HFFc6 (cell line): ENCODE measurements at places on chromosomes 6 and 20. TPM values are rescaled to one million over a fixed set of nuclear protein-coding genes. Genes with fewer than 3 reads are reported as not detected.

- peak overlapping the region; percentile 91 for H3K27ac ChIP-seq
- DNase-seq = peak; percentile 0
- H3K27me3 ChIP-seq = no peaks in the 10 kb centered on the region; the same call in 1 of the 2 replicates
- H3K4me1 ChIP-seq = peaks cover 31% of the 10 kb centered on the region
- H3K36me3 ChIP-seq = no peaks in the 10 kb centered on the region
Measured at GRCh38 chr20:52031206-52031562, 160.4 kb downstream of the ZFP64 start.

GRCh38 chr20:6767126-6767535 lies 355 bp upstream of the BMP2 start:
- H3K4me3 ChIP-seq = peak overlapping the region; percentile 77
- DNase-seq = no peak
- no peaks in the 10 kb centered on the region for H3K4me1 ChIP-seq
- H3K36me3 ChIP-seq = no peaks in the 10 kb centered on the region
- H3K27ac ChIP-seq = no peak overlapping the region

DNA sequence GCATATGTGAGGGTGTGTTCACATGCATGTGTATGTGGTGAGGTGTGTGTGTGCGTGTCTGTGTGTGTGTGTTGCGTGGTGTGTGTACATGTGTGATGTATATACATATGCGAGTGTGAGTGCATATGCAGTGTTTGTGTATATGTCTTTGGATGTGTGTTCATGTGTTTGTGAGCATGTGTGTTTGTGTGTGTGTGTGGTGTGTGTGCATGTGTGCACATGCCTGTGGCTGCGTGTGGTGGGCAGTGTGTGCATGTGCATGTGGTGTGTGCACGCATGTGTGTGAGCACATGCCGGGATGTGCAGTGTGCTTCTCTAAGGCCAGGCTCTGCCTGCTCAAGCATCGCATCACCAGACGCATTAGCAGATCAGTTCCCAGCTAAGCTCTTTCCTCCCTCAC lies 5.7 kb downstream of the THBS2 start:
- DNase-seq = no peak
- no peak overlapping the region for H3K27ac ChIP-seq
- peaks cover 10% of the 10 kb centered on the region for H3K27me3 ChIP-seq
- no peak overlapping the region; the same call in 1 of the 2 replicates for H3K4me3 ChIP-seq
- peaks cover 74% of the 10 kb centered on the region for H3K36me3 ChIP-seq
- H3K4me1 ChIP-seq = peaks cover 35% of the 10 kb centered on the region

GRCh38 chr6:117441824-117442264 lies 16.1 kb upstream of the ROS1 start:
- peak overlapping the region; percentile 86 for H3K27ac ChIP-seq
- peaks cover 68% of the 10 kb centered on the region for H3K4me1 ChIP-seq
- no peak for DNase-seq
- H3K36me3 ChIP-seq = peaks cover 21% of the 10 kb centered on the region

DNA sequence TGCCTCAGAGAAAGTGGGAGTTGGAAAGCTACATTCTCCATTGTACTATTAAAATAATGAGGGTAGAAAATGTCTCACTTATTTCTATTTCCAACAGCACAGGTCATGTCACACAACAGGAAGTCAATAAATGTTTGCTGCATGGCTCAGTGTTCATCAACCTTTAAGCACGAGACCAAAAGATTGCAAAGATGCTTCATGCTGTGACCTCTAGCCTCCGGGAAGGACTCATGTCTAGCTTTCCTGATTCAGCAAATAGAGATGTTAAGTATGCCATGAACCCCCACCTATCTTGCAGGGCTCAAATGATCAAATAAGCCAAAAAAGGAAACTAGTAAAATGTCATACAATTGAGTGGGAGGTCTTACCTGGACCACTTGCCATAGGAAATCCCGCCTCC lies 57.4 kb downstream of the NCOA6 start:
- no peaks in the 10 kb centered on the region for H3K27me3 ChIP-seq
- H3K36me3 ChIP-seq = peaks cover 13% of the 10 kb centered on the region
- DNase-seq = peak; percentile 89
- peak overlapping the region; percentile 74 for H3K4me3 ChIP-seq

OR2B6 gene
- total RNA-seq = not detected in 3 replicates

- no peak overlapping the region for H3K4me3 ChIP-seq
- no peak overlapping the region for H3K27ac ChIP-seq
- no peaks in the 10 kb centered on the region for H3K4me1 ChIP-seq
Measured at GRCh38 chr6:137471497-137471896, 22.7 kb downstream of the OLIG3 start.

- DNase-seq = no peak
- no peaks in the 10 kb centered on the region; the same call in none of the 2 replicates for H3K36me3 ChIP-seq
- peaks cover 15% of the 10 kb centered on the region for H3K4me1 ChIP-seq
- H3K27ac ChIP-seq = no peak overlapping the region
Measured at GRCh38 chr6:20640181-20640580, 105.9 kb downstream of the CDKAL1 start.

LRRC73 gene
- 1.2 to 1.3 TPM (median 1.2 TPM) in 3 replicates for total RNA-seq

MOG gene
- not detected in 3 replicates for total RNA-seq

DNA sequence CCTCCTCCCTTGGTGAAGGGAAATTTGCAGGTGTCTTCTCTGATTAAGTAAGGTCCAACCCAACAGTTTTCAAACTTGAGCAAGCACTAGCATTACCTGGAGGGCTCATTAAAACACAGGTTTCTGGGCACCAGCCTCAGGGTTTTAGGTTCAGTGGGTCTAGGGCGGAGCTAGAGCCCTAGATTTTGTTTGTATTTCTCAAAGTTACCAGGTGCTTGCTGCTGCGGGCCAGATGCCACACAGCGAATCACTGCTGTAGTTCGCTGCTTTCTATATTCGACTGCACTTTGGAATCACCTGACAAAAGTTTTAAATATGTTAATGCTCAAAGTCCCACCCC lies 869 bp downstream of the COL21A1 start:
- H3K4me1 ChIP-seq = no peaks in the 10 kb centered on the region
- peaks cover 6% of the 10 kb centered on the region; the same call in 1 of the 2 replicates for H3K27me3 ChIP-seq
- H3K36me3 ChIP-seq = no peaks in the 10 kb centered on the region
- no peak overlapping the region for H3K4me3 ChIP-seq

DNA sequence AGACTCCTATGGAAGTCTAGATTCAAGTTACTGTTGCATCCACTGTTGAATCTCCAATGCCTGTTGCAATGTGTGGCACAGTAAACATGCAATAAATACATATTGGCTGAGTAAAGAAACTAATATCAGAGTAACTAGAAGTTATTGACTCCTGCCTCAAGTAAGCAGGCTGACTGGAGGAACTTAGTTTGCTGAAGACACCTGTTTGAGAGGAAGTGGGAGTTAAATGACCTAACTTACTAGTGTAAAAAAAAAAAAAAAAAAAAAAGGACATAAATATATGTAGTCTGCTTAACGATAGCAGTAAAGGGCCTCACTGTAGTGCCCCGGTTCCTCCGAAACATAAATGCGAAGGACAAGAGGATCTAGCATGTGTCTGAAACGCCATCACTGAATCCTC lies 249.8 kb upstream of the PRDM1 start:
- no peak overlapping the region for H3K4me3 ChIP-seq
- no peaks in the 10 kb centered on the region for H3K36me3 ChIP-seq
- H3K4me1 ChIP-seq = peaks cover 15% of the 10 kb centered on the region
- H3K27me3 ChIP-seq = no peaks in the 10 kb centered on the region

DNA sequence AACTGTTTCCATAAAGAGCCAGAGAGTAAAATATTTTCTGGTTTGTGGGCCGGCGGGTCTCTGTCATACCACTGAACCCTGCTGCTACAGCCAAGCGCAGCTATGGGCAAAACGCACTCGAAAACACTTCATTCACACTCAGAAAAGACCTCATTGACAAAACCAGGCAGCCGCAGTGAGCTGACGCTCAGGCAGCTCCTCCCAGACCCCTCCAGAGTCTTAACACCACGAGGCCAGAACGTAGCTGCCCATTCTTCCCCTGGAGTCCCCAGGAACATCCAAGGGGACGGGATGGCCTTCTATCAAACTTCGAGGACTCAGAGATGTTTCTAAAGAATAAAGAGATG lies 35.6 kb upstream of the ZBP1 start:
- H3K27me3 ChIP-seq = no peaks in the 10 kb centered on the region; the same call in 1 of the 2 replicates
- H3K27ac ChIP-seq = no peak overlapping the region
- no peaks in the 10 kb centered on the region for H3K4me1 ChIP-seq
- no peaks in the 10 kb centered on the region for H3K36me3 ChIP-seq
- H3K4me3 ChIP-seq = no peak overlapping the region
- DNase-seq = no peak

GRCh38 chr6:6980999-6981597 lies 126.7 kb upstream of the RREB1 start:
- no peak overlapping the region for H3K27ac ChIP-seq
- no peak for DNase-seq
- H3K4me1 ChIP-seq = no peaks in the 10 kb centered on the region
- H3K4me3 ChIP-seq = no peak overlapping the region
- peaks cover 5% of the 10 kb centered on the region; the same call in 1 of the 2 replicates for H3K27me3 ChIP-seq

SUMO4 gene
- total RNA-seq = 0.34 and 0.39 TPM in 2 replicates

PRSS16 gene
- not detected in 3 replicates for total RNA-seq

PPIL6 gene
- 0.53 to 0.66 TPM (median 0.61 TPM) in 3 replicates for total RNA-seq

GRCh38 chr6:117546674-117547073 lies 55.6 kb downstream of the GOPC start:
- no peak overlapping the region for H3K27ac ChIP-seq
- peaks cover 56% of the 10 kb centered on the region for H3K36me3 ChIP-seq
- peaks cover 1% of the 10 kb centered on the region for H3K27me3 ChIP-seq
- peaks cover 55% of the 10 kb centered on the region for H3K4me1 ChIP-seq
- no peak overlapping the region for H3K4me3 ChIP-seq

GRCh38 chr20:35385733-35386132 lies 26.0 kb downstream of the UQCC1 start:
- peaks cover 30% of the 10 kb centered on the region for H3K4me1 ChIP-seq
- H3K27ac ChIP-seq = no peak overlapping the region
- H3K36me3 ChIP-seq = peaks cover 7% of the 10 kb centered on the region
- H3K27me3 ChIP-seq = no peaks in the 10 kb centered on the region
- no peak overlapping the region for H3K4me3 ChIP-seq

GRCh38 chr6:45420083-45420908 lies 42.6 kb upstream of the SUPT3H start:
- peaks cover 2% of the 10 kb centered on the region; the same call in 1 of the 2 replicates for H3K27me3 ChIP-seq
- H3K36me3 ChIP-seq = peaks cover 7% of the 10 kb centered on the region; the same call in 1 of the 2 replicates
- H3K27ac ChIP-seq = peak overlapping the region; percentile 73
- H3K4me1 ChIP-seq = peaks cover 67% of the 10 kb centered on the region
- H3K4me3 ChIP-seq = peak overlapping the region; percentile 95

LGSN gene
- not detected in 2 replicates for total RNA-seq

ZNF391 gene
- 0.48 and 0.57 TPM in 2 replicates for total RNA-seq

PHACTR3 gene
- not detected in 3 replicates for total RNA-seq

DNA sequence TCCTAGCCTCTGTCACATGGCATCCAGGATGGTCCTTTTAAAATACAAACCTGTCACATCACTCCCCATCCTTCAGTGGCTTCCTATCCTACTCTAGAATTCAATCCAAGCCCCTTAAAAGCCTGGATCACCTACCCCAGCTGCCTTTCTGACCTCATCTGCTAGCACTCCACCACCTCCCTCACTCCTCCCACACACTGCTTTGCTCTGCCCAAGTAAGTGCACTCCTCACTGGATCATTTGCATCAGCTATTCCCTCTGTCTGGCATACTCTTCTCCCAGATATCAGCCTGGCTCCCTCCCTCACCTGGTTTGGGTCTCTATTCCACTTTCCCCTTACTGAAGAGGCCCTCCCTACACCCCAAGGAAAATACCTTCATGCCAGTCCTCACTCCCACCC lies 10.5 kb downstream of the C6orf136 start:
- peaks cover 2% of the 10 kb centered on the region; the same call in 1 of the 2 replicates for H3K27me3 ChIP-seq
- H3K27ac ChIP-seq = peak overlapping the region; percentile 47
- peaks cover 47% of the 10 kb centered on the region for H3K36me3 ChIP-seq

TGM3 gene
- 0.07 TPM in 1 of 3 replicates, not detected in the others for total RNA-seq

SLC22A2 gene
- total RNA-seq = not detected in 2 replicates

DNA sequence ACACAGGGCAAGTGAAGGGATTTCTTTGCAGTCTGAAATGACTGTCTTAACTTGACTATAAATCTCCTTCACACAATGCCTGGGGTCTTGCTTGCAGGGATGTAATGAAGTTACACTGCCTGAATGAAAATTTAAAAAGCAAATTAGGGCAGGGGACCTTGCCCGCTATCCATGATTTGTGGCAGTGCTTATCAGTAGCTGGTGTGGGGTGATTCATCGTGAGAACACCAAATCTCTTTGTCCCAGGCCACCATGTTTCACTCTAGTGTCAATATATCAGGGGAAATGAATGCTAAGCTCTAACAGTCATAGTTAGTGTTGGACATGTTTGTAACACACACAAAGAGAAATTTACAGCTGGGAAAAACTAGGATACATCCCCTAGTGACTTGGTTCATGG lies 713.7 kb upstream of the EPHA7 start:
- no peaks in the 10 kb centered on the region for H3K36me3 ChIP-seq
- no peak overlapping the region for H3K27ac ChIP-seq
- H3K4me1 ChIP-seq = no peaks in the 10 kb centered on the region
- no peak overlapping the region for H3K4me3 ChIP-seq
- H3K27me3 ChIP-seq = no peaks in the 10 kb centered on the region
- DNase-seq = no peak

MEA1 gene
- total RNA-seq = 114 to 120 TPM (median 119 TPM) in 3 replicates

DNA sequence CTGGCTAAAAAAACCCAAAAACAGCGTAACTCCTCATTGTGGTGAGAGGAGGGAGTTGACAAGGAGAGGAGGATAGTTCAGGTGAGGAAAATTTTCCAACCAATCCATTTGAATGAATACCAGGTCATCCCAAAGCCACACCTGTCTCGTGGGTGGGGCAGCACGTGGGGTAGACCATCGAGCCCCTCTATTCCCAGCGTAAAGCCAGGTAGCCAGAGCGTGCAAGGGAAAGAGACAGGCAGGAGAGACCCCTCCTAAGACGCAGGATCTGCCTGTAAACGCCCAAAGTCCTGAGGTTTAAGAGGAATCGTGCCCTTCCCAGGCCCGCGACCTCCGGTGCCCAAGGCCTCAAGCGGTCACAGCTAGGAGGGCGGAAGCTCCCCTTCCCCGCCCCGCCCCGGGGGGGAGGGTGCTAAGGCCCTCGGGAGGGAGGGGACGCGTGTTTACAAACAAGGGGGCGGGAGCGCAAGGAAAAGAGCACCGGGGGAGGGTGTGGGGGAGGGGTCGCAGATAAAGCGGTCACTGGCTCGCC lies 712 bp downstream of the RXRB start:
- H3K4me1 ChIP-seq = peaks cover 56% of the 10 kb centered on the region
- peak overlapping the region; percentile 100 for H3K4me3 ChIP-seq
- H3K27me3 ChIP-seq = no peaks in the 10 kb centered on the region; the same call in 1 of the 2 replicates
- H3K36me3 ChIP-seq = peaks cover 63% of the 10 kb centered on the region
- peak overlapping the region; percentile 83 for H3K27ac ChIP-seq

DNA sequence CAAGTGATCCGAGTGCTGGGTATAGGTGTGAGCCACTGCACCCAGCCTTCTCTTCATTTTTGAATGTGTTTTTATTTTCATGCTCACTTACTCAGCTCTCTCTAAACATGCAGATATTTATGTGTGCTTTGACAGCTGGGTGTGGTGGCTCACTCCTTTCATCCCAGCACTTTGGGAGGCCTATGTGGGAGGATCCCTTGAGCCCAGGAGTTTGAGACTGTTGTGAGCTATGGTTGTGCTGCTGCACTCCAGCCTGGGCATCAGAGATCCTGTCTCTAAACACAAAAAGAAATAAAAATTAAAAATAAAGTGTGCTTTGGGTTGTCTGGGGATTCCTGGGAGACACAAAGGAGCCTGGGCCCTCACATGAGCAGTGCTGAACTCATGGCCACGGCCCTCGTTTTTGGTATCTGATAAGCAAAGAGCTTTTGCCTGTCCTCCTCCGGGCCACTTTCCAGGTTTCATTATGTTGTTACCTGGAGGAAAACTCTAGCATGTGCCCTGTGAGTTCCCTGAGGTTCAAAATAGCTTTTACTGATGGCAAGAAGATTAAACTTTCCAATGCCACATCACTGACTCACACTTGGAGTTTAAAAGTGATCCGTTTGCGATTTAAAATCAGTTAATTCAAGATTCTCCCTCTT lies 78.5 kb downstream of the CD164 start:
- H3K36me3 ChIP-seq = no peaks in the 10 kb centered on the region
- H3K27ac ChIP-seq = peak overlapping the region; percentile 35; the same call in 1 of the 2 replicates
- no peak for DNase-seq
- H3K27me3 ChIP-seq = peaks cover 15% of the 10 kb centered on the region

- H3K27ac ChIP-seq = no peak overlapping the region
- H3K36me3 ChIP-seq = no peaks in the 10 kb centered on the region
- no peak for DNase-seq
- H3K4me3 ChIP-seq = no peak overlapping the region
Measured at GRCh38 chr20:53216478-53216855, 244.3 kb downstream of the TSHZ2 start.
